ENCODE measurements at places on chromosomes 2 and 18. TPM values are rescaled to one million over a fixed set of nuclear protein-coding genes. Genes with fewer than 3 reads are reported as not detected.

CRYBA2 gene
- not detected for total RNA-seq

KIDINS220 gene
- total RNA-seq, result 73.7 TPM

RNF152 gene
- total RNA-seq, result 123 TPM

MAT2A gene
- 101 TPM for total RNA-seq

All from vein endothelial cell (primary cell).